ENCODE measurements at places on chromosomes 5 and 9.

GRCh38 chr9:76451234-76451633 lies 7.7 kb upstream of the GCNT1 start:
- DNase-seq, result no peak

GRCh38 chr5:148817606-148818005 lies 8.8 kb upstream of the ADRB2 start:
- DNase-seq, result no peak

GRCh38 chr9:18447541-18447940 lies 26.4 kb upstream of the ADAMTSL1 start:
- no peak for DNase-seq

DNA sequence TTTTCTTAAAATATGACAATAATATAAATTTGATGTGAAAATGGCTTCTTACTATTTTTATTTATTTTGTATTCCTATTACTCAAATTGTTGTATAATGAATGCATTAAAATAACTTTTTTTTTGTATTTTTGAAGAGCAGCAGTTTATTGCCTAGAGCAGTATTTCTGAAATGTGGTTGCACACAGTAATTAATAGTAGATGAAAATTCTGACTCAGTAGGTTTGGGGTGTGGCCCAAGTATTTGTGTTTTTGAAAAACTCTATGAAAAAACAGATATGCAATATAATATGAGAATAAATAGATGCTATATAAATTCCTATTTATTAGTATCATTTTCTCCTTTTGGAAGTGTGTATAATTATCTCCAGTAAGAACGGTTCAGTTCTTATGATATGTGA lies 2225.3 kb upstream of the C9orf72 start:
- DNase-seq, result no peak

DNA sequence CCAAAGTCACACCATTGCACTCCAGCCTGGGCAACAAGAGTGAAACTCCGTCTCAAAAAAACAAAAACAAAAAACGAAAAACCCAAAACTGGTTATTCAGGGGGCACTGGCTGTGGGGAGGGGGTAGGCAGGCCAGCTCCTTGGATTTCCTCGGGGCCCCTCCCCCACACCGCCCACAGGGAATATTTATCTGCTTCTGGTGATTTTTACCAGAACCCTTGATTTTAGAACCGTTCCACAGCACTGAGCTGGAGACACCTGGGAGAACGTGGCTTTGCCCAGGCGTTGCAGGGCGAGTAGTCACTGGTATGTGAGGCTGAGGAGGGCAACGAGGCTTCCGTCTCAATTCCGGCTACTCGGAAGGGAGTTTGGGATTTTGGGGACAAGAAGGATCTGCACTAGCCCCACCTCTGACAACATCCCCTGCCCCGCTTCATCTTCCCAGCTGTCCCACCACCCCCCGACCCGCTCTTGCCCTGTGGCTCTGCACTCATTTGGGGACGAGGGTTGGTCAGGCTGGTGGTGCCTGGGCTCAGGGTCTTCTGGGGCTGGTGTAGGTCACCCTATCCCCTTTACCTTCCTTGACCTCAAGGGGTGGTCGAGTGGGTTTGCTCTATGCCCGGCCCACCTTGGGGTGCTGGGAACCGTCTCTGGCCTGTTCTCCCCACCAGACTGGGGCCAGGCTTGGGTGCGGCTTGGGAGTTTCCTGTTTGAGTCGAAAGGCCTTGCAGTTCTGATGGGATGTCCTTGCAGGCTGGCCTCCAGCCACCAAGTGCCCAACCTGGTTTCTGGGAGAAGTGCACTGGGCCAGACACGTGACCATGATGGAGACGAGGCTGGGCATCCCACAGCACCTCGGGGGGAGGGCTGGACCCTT lies 3.5 kb downstream of the AHRR start:
- no peak for DNase-seq

GRCh38 chr9:77851882-77852595 lies 179.6 kb downstream of the GNAQ start:
- DNase-seq, result no peak

DNA sequence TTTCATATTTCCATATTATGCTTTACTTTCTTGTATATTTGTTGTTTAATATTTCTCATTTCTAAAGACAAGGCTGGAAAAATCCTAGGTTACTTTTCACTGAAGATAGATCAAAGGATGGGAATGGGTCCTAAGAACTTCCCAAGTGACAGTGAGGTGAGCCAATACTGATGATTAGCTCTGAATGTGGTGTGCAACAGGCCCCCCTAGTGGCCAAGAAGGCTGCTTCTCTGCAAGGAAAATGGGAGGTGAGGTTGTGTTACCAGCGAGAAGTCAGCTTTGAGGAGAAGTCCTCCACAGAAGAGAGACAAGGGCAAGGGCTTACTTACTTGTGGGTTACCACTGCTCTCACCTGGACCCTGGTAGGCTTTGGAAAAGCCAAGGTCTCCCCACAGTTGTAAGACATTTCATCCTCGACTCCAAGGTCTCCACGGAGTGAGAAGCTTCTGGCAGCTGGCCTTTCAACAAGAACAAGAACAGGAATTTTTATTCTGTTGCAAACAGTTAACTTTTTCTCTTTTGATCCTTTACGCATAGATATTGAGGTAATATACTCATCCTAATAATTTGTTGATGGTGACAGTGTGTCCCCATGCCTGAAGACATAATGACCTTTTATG lies 69.9 kb downstream of the MAMDC2 start:
- peak; percentile 21 for DNase-seq

- DNase-seq, result no peak
Observed at GRCh38 chr5:53792338-53792737, 231.9 kb downstream of the NDUFS4 start.

DNA sequence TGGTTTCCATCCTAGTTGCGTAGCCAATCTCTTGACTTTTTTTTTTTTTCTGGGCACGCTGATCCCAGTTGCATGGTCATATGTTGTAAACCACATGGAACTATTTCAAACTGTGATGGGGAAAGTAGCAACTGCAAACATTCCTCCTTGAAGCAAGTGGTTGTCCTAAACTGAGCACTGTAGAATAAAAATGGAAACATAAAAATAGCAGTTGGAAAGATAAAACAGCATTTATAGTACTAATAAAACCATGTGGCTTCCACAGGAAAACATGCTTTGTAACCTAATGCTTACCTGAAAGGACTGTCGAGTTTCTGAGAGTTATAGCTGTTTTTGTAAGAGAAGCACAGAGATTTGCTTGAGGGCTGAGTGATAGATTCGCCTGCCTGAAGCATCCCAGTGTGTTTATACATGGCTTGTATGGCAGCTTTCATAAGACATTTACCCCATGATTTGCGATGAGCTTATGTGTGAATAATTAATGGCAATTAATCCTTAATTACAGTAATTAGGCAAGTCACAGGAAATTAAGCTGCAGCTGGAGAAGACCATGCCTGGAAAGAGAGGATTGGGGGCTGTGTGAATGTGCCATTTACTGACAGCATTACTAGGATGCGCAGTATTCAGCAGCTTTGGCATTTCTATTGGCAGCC lies 136.5 kb downstream of the PBX3 start:
- DNase-seq, result no peak

GRCh38 chr5:149412783-149413476 lies 33.8 kb upstream of the IL17B start:
- DNase-seq, result no peak

- no peak for DNase-seq
Observed at GRCh38 chr9:95107001-95107749, 210.3 kb downstream of the FANCC start.

DNA sequence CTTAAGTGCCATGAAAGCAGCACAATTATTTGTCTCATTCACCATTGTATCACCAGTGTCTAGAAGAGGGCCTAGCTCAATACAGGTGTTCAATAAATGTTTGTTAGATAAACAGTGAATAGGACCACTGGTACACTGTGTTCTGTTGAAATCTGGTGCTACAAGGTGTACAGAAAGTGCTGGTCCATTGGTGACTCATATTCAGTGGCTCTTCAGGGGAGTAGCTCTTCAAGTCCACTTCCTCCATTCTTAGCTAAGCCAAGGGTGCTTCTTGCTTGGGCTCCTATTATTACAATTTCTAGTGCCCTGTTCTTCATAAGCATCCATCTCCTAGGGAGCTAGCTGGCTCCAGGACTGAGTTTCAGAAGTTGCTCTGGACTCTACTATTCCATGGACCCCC lies 6.4 kb upstream of the FCHO2 start:
- no peak for DNase-seq

DNA sequence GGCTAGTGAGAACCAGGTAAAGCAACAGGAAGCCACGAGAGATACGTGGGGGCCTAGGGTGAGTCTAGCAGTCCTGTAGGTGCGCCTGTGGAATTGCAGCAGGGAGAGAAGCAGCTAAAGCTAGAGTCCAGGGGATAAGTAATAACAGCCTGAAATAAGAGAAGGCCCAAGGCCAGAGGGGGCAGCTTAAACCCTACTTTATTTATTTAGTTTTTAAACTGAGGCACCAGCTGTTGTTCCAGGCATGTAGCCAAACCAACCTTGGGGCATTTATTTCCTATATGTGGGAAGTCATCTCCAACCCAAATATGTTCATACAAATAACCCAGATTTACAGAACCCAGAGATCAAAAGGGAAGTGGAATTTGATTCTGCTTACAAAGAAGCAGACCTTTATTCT lies 93.5 kb downstream of the GLDC start:
- DNase-seq, result no peak

DNA sequence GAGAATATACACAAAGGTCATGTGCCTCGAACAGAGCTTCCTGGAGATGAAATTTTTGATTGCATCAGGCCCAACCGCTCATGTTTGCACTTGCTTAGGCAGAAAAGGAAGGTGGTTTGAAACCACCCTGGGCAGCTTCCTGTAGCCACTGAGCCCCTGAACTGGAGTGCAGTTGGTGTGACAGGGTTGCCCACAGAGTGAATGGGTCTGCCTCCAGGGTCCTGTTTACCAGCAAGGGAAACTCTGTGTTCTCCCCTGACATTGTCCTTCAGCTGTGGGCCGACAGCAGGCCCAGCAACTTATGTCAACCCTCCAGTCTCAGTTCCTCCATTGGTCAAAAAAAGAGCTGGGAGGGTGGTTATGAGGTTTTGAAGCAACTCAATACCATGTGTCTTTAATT lies 289.6 kb downstream of the KIF4B start:
- DNase-seq, result no peak

DNA sequence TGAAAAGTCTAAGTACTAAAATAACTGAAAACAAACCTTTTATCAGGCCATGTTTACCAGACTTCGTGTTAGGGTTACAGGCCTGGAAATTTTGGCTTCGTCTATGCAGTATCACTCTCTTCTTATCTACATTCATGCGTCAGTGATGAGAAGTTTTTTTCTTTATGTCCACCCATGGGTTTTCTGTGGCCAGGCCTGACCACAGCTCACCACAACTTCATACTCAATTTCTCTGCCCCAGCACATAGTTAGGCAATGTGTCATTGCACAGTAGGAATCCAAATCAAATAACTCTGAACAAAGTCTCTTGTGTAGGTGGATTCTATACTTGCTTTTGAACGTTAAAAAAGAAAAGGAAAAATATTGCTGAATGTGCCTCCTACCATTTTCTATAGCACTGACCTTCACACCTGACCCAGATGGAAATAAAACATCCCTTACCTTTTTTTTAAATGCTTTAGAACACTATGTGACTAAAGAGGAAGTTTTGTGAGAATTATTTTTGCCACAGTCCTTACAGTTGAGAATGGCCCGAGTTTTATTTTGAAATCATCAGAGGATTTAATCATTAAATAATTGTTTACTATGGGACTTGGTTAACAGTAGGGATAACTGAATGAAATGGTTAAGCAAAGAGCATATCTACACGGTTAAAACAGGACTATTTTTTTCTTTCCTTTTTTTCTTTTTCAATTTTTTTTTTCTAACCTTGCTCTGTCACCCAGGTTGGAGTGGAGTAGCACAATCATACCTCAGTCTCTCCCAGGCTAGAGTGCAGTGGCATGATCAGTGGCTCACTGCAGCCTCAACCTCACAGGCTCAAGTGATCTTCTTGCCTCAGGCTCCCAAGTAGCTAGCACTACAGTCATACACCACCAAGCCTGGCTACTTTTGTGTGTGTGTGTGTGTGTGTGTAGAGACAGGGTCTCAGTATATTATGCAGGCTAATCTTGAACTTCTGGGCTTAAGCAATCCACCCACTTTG lies 1247.0 kb upstream of the ACO1 start:
- DNase-seq, result no peak

- DNase-seq, result no peak
Observed at GRCh38 chr5:133251296-133252132, 199.7 kb downstream of the HSPA4 start.

DNA sequence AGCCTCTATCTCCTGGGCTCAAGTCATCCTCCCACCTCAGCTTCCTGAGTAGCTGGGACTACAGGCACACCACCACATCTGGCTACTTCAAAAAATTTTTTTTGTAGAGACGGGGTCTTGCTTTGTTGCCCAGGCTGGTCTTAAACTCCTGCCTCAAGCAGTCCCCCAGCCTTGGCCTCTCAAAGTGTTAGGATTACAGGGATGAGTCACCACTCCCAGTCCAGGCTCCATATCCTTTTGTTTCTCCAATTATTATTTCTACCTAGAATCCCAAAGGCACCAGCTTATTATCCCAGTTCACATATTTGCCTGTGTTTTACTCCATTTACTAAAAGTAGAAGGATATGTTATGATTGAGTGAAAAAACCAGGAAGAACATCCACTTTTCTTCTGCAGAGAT lies 84.9 kb downstream of the TEK start:
- DNase-seq, result no peak

DNA sequence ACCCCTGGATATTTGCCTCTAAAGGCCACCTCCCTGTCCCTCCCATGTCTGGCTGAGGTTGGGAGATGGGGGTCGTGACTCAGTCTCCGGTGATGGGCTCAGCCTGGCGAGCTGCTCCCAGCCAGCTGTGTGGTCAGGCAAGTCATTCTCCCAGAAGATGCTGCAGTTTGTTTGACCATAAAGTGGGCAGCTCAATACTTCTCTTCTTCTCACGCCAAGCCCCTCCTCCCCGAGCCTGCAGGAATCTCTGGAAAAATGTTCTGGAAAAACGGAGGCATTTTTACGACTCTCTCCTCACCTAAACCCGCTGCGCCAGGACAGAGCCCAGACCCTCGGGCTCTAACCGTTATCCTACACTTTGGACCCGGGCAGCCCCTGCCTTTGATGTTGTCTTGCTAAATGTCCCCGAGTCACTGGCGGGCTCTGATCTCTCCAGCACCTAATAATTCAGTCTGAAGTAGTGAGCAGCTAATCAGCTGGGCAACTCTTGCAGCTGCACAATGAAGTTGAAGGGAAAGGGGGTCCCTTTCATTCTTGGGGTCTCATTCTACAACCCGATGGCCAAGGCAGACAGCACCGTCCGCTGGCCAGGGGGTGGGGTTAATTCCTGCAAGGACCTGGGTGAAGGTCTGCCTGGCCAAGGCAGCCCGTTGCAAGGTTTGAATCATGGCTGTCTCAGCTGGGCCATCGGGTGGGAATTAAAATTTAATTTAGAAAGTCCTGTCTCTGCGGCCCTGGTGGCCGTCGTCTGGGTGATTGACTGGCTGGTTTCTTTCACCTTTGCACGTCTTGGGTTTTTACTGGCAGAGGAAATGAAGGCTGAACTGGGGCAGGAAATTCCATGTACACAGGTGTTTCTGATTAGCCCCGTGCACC lies 12.3 kb downstream of the DCANP1 start:
- no peak for DNase-seq

- no peak for DNase-seq
Observed at GRCh38 chr5:1553539-1554409, 30.0 kb upstream of the LPCAT1 start.

- DNase-seq, result no peak
Observed at GRCh38 chr5:35826554-35826953, 30.1 kb upstream of the IL7R start.

All from C1 segment of cervical spinal cord (tissue), 14 donors.